ENCODE measurements at places on chromosomes 1 and 21.

DNA sequence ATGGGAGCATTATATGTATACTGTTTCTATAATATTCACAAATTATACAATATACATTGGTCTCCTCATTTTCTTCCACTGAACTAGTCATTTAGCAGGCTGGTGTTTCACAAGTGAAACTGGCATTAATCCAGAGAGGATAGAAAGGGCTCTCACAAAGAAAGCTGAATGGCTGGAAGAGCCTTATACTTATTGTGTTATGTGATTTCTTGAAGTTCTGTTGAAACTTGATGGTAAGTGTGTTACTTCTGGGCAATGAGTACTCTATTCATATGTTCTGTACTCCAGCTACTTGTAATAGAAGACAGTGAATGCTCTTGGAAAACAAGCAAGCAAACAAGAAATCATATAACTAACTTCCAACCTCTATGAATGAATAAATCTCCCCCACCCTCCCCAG lies 14.9 kb downstream of the STX12 start:
- H3K27me3 ChIP-seq, result no peaks in the 10 kb centered on the region
- H3K36me3 ChIP-seq, result peaks cover 10% of the 10 kb centered on the region
- no peak for DNase-seq
- no peak overlapping the region for H3K4me3 ChIP-seq

DNA sequence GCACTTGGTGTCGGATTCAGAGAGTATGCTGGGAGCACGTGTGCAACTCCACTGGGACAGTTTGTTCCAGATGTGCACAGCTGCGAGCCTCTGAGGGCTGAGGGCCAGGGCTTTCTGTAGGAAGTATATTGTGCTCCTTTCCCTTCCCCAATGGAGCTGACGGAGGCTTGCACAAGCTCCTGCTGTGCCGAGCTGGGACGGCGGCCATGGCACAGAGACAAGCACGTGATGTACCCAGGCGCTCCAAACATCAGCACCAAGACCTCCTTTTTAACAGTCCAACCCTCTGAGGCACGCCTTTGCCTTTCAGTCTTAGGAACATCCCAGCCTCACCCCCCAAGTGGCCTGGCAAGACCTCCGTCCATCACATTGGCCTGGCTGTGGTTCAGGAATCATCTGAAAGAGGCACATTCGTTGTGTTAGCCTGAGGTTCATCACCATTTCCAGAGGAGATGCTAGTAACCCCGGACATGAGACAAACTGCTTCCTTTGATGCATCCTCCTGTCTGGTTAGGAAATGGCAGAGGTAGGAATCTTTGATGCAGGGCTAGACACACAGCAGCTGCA lies 339.2 kb upstream of the KAZN start:
- H3K27me3 ChIP-seq, result no peaks in the 10 kb centered on the region
- H3K27ac ChIP-seq, result no peak overlapping the region
- no peak overlapping the region for H3K4me3 ChIP-seq
- peaks cover 4% of the 10 kb centered on the region for H3K4me1 ChIP-seq
- H3K36me3 ChIP-seq, result no peaks in the 10 kb centered on the region

- no peak overlapping the region for H3K4me3 ChIP-seq
- no peak for DNase-seq
- H3K27me3 ChIP-seq, result no peaks in the 10 kb centered on the region
- H3K4me1 ChIP-seq, result no peaks in the 10 kb centered on the region
- H3K27ac ChIP-seq, result no peak overlapping the region
- H3K36me3 ChIP-seq, result no peaks in the 10 kb centered on the region
These were observed 38.0 kb upstream of the COL24A1 start for GRCh38 chr1:86194491-86195034.

- H3K4me1 ChIP-seq, result peaks cover 9% of the 10 kb centered on the region
- no peak overlapping the region for H3K27ac ChIP-seq
- no peaks in the 10 kb centered on the region for H3K27me3 ChIP-seq
These were observed 2.4 kb downstream of the RCAN1 start for GRCh38 chr21:34612557-34612956.

DNA sequence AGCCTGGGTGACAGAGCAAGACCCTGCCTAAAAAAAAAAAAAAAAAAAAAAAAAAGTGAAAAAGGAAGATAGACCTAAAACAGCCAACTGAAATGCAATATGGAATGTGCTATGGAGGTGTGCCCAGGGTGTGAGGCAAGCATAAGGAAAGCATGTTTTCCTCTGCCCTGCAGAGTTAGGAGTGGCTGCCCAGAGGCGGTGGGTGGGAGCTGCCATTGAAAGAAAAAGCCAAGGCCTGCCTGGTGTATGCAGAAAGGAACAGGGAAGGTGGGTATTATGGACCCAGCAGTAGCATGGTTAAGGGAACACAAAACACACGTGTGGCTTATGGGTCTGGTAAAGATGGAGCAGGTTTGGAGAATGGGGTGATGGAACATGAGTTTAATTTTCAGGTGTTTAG lies 8.9 kb downstream of the CD244 start:
- DNase-seq, result no peak
- no peak overlapping the region for H3K4me3 ChIP-seq
- no peaks in the 10 kb centered on the region for H3K27me3 ChIP-seq
- no peaks in the 10 kb centered on the region for H3K36me3 ChIP-seq

DNA sequence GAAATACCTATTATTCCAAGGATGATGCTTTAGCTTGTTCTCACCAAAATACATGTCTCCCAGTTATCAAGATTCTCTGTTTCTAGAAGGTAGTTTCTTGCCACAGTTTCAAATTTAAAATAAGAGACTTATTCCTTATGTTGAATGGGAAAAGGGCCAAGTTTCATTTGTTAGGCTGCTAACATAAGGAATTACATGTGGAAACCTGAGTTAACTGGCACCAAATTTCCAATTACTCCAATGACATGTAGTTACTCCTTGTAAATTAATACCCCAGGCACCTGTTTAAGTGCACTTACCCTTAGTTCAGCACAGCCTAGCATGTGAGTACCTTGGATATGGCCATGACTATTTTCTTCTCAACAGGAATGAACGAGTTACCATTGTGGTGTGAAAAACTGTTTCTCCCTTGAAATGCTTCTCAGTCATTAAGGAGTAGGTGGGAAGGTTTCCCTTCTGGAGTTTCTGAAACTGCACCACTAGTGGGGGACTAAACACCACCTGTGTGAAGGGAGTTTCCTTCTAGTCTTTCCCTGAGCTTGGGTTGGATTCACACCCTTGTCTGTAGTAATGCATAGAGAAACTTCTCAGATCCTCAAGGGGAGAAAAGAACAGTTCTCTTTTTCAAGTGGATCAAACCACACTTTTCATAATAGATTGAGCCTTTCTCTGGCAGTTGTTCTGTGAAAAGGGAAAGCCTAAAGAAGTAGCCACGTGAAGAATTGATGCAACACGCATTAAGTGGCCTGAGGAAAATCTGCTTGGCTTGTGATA lies 32.3 kb upstream of the LRRC8C start:
- no peaks in the 10 kb centered on the region for H3K36me3 ChIP-seq
- DNase-seq, result no peak
- H3K4me3 ChIP-seq, result no peak overlapping the region
- H3K27ac ChIP-seq, result no peak overlapping the region
- H3K27me3 ChIP-seq, result no peaks in the 10 kb centered on the region
- H3K4me1 ChIP-seq, result no peaks in the 10 kb centered on the region

DNA sequence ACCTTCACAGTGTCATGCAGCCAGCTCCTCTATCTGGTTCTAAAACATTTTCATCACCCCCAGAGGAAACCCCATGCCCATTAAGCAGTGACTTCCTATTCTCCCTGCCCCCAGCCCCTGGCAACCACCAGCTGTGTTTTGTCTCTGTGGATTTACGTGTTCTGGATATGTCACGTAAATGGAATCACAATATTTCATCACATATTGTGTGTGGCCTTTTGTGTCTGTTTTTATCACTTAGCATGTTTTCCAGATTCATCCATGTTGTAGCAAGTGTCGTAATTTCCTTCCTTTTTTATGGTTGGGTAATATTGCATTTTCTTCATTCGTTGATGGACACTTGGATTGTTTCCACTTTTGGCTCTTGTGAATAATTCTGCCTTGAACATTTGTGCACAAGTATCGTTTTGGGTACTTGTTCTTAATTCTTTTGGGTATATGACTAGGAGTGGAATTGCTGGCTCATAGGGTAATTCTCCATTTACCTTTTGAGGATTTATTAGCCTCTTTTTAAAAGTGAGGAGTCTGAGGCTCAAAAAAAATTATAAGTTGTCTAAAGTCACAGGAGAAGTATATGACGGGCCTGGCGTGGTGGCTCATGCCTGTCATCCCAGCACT lies 127.0 kb downstream of the MRPS6 start:
- H3K27ac ChIP-seq, result no peak overlapping the region
- H3K4me1 ChIP-seq, result peaks cover 20% of the 10 kb centered on the region
- no peak overlapping the region for H3K4me3 ChIP-seq
- H3K27me3 ChIP-seq, result peaks cover 18% of the 10 kb centered on the region
- no peaks in the 10 kb centered on the region for H3K36me3 ChIP-seq
- no peak for DNase-seq

- H3K27me3 ChIP-seq, result peaks cover 12% of the 10 kb centered on the region
- H3K27ac ChIP-seq, result no peak overlapping the region
- DNase-seq, result no peak
These were observed 5.3 kb downstream of the CELSR2 start for GRCh38 chr1:109254621-109255096.

GRCh38 chr1:245440922-245441321 lies 286.1 kb downstream of the KIF26B start:
- no peak for DNase-seq
- H3K27me3 ChIP-seq, result no peaks in the 10 kb centered on the region
- no peaks in the 10 kb centered on the region for H3K4me1 ChIP-seq
- no peak overlapping the region for H3K27ac ChIP-seq
- no peak overlapping the region for H3K4me3 ChIP-seq
- no peaks in the 10 kb centered on the region for H3K36me3 ChIP-seq

GRCh38 chr1:50967416-50968157 lies 2.5 kb upstream of the CDKN2C start:
- peaks cover 8% of the 10 kb centered on the region for H3K27me3 ChIP-seq
- H3K36me3 ChIP-seq, result no peaks in the 10 kb centered on the region
- H3K27ac ChIP-seq, result peak overlapping the region; percentile 77
- DNase-seq, result peak; percentile 19
- H3K4me3 ChIP-seq, result peak overlapping the region; percentile 73

GRCh38 chr1:236800002-236800620 lies 5.0 kb downstream of the MTR start:
- H3K27me3 ChIP-seq, result no peaks in the 10 kb centered on the region
- H3K27ac ChIP-seq, result no peak overlapping the region
- H3K4me1 ChIP-seq, result peaks cover 10% of the 10 kb centered on the region
- no peak for DNase-seq
- peaks cover 4% of the 10 kb centered on the region for H3K36me3 ChIP-seq
- no peak overlapping the region for H3K4me3 ChIP-seq

DNA sequence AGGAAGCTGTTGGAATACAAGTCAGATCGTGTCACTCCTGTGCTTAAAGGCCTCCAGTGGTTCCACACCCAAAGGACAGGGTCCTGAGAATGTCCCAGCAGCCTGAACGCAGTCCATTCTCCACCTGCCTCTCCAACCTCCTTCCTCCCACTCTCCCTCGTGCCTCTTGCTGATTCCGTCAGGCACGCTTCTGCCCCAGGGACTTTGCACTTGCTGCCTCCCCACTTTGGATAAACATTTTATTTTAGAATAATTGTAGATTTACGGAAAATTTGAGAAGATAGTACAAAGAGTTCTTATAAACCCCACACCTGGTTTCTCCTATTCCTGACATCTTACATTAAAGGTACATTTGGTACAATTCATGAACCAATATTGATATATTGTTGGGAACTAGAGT lies 28.4 kb upstream of the LDLRAP1 start:
- no peak for DNase-seq
- no peaks in the 10 kb centered on the region for H3K36me3 ChIP-seq
- H3K27ac ChIP-seq, result no peak overlapping the region
- H3K4me3 ChIP-seq, result no peak overlapping the region

GRCh38 chr1:204227351-204227750 lies 13.6 kb upstream of the GOLT1A start:
- no peak overlapping the region for H3K27ac ChIP-seq
- H3K27me3 ChIP-seq, result no peaks in the 10 kb centered on the region
- no peaks in the 10 kb centered on the region for H3K4me1 ChIP-seq
- H3K4me3 ChIP-seq, result no peak overlapping the region
- no peaks in the 10 kb centered on the region for H3K36me3 ChIP-seq
- no peak for DNase-seq

DNA sequence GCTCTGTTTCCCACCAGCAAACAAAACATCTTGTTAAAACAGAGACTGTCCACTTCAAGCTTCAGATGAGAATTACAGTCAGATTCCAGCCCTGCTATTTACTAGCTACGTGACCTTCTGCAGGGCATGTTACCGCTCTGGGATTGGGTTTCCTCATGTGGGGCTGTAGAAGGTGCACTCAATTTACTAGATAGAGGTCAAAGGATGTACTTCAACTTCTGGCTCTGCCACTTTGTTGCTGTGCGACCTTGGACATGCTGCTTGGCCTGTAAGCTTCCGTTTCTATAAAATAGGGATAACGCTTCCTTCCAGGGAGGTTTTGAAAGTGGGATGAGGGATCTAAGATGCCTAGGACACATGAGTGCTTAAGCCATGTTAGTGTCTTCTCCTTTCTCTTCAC lies 46.0 kb upstream of the LRIG2 start:
- no peaks in the 10 kb centered on the region for H3K36me3 ChIP-seq
- no peak overlapping the region for H3K4me3 ChIP-seq
- no peaks in the 10 kb centered on the region for H3K27me3 ChIP-seq
- DNase-seq, result no peak
- H3K27ac ChIP-seq, result no peak overlapping the region

- no peaks in the 10 kb centered on the region for H3K36me3 ChIP-seq
- no peak within 1 kb of the TSS for H3K27ac ChIP-seq
- H3K4me3 ChIP-seq, result no peak within 1 kb of the TSS
- H3K4me1 ChIP-seq, result peaks cover 7% of the 10 kb centered on the region
- H3K27me3 ChIP-seq, result no peaks in the 10 kb centered on the region
These were observed at the start of gene FHAD1 for GRCh38 chr1:15246960-15247614. Gene FHAD1 (plus strand): TSS chr1:15247223. CDS start chr1:15251785, 4,562 bp downstream.

DNA sequence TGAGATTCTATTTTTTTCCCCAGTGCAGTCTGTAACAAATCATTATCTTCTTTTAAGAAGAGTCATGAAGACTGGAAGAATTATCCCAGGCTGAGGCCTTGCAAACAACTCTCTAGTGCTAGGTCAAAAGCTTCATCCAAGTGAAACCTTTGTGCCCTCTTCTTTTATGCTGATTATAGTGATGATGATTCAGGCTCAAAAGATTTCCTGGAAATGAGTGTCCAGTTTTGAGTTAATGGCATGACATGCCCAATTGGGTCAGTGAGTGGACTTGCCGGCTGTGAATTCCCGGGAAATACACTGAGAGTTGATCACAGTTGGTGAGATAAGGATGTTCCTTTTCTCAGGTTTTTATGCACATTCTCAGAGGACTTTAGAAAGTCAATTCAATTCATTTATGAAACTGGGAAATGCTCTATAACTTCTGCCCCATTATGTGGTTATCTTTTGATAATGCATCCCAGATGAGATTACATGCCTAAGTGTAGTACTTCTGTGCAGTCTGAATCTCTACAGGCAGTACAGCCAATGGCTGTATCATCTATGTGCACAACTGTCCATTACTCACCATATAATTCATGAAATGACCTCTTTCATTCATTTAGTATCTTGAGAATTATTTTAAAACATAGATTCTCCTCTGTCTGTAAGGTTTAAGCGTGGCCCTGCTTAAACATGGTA lies 66.2 kb downstream of the S1PR1 start:
- no peak for DNase-seq
- no peaks in the 10 kb centered on the region for H3K27me3 ChIP-seq
- no peak overlapping the region for H3K4me3 ChIP-seq
- no peak overlapping the region for H3K27ac ChIP-seq
- peaks cover 8% of the 10 kb centered on the region for H3K4me1 ChIP-seq
- H3K36me3 ChIP-seq, result peaks cover 21% of the 10 kb centered on the region

Data from B cell (primary cell).